ENCODE measurements at places on chromosomes 5 and 9. TPM values are rescaled to one million over a fixed set of nuclear protein-coding genes. Genes with fewer than 3 reads are reported as not detected.

LCN1 gene
- not detected for total RNA-seq

TAF11L5 gene
- not detected for total RNA-seq

DNA sequence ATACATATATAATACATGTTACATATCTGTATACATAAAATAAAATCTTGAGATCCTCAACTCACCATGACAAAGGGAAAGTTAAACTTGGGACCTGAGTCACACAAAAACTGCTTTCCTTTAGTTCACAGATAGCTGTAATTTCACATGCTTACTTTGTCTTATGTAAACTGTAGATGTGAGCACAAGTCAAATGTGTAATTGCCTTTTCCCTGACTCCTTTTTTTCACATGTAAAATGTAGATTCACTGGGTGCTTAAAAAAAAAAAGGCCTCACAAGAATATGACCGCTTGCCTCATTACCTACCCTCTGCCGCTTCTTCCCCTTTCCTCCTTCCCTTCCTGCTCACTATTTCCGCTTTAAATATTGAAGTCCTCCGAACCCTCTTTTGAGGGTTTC lies 21.9 kb upstream of the FAM169A start:
- no peak for DNase-seq

DNA sequence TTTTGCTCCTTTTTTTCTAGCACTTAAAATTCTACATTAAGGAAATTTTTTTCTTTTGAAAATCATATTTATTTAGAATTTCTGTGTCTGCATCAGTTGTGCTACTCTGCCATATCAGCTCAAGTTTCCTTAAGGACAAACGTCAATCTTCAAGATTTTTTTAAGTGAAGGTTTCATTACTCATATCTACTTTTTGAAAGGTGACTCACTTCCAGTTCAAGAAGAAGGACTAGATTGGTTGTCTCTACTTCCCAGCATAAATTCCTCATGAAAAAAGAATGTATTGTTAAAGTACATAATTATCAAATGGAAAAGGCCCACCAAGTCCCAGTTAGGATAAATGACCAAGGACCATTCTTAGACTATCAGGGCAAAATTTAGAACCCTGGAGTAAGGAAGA lies 626.5 kb downstream of the DMRTA1 start:
- DNase-seq: no peak

GRCh38 chr9:79592726-79593493 lies 21.1 kb downstream of the TLE4 start:
- DNase-seq: no peak

GRCh38 chr9:131622523-131622922 lies 77.2 kb downstream of the PRRT1B start:
- no peak for DNase-seq

DNA sequence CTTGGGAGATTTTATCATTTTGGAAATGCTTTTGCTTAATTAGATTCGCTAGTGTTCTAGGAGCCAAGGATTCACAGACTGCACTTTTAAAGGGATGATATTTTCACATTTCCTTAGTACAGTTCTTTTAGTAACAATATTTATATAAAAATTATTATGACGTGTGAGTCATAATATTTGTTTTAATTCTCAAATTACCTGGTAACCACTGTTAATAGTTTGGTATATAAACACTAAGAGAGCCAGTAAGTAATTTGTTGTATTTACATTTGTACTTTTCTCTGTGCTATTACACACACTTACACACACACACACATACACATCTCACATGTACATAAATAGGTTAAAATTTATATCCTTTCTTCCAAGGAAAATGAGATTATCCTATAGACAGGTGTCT lies 58.8 kb upstream of the RAD23B start:
- no peak for DNase-seq

DNA sequence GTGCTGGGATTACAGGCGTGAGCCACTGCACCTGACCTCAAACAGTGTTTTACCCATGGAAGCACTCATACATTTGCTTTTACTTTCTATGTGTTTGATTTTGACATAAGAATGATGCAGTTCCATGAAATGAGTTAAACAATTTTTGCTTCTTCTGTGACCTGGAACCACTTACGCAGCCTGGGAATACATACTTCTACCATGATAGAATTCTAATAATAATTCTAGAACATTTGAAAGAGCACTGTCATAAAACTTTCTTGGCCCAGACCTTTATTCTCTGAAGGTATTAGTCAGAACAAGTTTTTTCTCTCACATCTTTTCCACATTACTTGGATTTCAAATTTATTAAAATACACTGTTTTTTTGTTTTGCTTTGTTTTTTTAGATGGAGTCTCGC lies 25.3 kb upstream of the COL5A1 start:
- DNase-seq: no peak

Measured in sigmoid colon (tissue), 7 donors.